ENCODE measurements at places on chromosomes 7 and 10.

GRCh38 chr7:120185940-120186682 is 86.9 kb upstream of the KCND2 start:
- no peak for DNase-seq

DNA sequence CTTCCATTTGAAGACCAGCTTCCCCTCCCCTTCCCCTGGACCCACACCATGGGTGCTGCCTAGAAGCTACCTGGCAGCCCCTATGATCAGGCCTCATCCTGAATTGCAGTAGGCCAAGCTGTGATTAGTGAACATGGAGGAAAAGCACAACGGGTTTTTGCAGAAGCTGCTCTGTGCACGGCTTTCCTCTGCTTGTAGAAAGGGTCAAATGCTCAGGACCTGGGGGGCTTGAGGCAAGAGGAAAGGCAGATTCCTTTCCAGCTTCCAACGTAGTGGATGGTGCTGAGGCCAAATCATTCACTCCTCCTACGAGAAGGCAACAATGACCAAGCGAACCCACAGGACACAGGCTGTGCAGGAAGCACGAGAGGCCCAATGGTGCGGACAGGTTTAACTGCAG is 410.3 kb upstream of the SHH start:
- no peak for DNase-seq

- no peak for DNase-seq
These were observed 77.3 kb upstream of the SAMD8 start for GRCh38 chr10:75034131-75034512.

GRCh38 chr10:110226926-110227641 is 19.7 kb downstream of the MXI1 start:
- DNase-seq = peak; percentile 47

- DNase-seq = no peak
These were observed 60.6 kb downstream of the C10orf143 start for GRCh38 chr10:130049987-130050386.

DNA sequence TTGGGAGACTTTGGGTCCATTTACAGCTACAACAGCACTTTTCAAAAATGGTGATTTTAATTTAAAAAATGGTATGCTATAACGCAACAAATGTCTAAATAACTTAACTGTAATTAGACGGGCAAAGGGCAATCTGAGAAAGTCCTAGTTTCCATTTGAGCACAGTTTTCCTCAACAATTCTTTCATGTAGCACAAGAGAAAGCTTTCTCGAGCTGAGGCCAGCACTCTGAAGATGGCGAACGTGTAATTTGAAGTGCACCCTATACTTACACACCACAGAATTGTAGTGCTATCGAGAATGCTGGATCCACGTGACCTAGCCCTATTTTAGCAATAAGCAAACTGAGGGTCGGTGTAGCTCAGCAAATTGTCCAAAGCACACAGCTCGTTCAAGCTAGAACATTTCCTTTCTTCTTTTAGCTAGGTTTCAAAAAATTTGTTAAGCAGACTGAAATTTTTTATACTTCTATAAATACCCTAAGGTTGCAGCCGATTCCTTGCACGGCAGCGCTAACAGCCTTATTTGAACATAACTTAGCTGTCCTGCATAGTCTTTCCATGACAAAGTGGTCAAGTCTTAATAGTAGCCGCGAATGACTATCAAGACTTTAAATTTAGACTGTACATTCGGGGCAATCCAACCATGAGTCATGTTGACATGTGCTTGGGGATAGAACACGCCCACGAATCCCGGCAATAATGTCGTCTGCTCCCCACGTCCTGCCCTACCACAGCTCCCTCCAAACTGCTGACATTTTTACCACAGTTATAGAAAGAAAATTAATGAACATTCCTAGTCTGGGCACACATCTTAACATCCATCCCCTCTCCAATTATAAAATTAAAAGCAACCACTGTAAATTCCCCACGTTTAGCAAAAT is 10.0 kb downstream of the KLF6 start:
- DNase-seq = peak; percentile 82

All from Daoy (cell line).